ENCODE measurements at places on chromosomes 2 and 18.

DNA sequence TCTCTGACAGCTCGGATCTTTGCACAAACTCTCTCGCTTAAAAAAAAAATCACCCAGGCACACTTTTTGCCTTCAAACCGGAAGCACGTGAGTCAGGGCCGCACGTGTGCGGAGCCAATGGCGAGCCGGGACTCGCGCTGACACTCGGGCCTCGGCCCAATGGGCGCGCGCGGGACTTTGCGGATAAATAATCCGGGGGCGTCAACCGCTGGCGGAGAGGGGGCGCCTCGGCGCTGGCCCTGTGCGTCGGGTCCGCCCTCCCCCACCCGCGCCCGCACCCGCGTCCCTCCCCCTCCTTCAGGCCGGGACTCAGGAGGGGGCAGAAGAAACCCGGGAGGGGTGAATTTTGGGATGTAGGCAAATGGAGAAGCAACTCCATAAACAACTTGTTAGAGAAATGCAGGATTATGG lies 319 bp upstream of the EN1 start:
- no peak for DNase-seq

- DNase-seq = no peak
Measured at GRCh38 chr2:159677654-159678053, 34.7 kb upstream of the MARCHF7 start.

DNA sequence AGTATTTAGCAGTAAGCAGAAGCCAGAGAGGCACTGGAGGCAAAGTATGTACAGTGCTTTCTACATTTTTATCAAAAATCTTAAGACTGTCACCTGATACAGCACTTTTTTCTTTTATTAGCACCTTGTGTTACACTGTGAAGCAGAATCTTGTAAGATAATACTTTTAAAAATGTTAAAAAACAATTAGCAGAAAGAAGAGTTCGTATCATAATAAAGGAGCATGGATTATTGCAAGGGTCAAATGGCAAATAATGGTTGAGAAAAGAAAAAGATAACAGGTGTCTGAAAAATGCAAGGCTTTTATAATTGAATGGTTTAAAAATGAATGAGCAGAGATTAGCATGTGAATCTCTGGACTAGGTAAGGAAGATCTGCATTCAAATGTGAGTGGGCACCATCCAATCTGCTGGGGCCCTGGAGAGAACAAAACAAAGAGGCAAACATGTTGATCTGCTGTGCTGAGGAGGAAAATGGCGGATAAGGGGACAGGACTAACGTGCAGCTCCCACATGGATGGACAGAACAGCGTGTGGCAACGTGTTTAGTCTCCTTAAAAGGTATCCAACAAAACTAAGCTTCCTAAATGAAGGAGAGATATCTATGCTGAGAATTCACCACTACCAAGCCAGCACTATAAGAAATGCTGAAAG lies 9.5 kb downstream of the CEBPZOS start:
- no peak for DNase-seq

GRCh38 chr18:75554176-75554575 lies 126.7 kb upstream of the SMIM21 start:
- no peak for DNase-seq

DNA sequence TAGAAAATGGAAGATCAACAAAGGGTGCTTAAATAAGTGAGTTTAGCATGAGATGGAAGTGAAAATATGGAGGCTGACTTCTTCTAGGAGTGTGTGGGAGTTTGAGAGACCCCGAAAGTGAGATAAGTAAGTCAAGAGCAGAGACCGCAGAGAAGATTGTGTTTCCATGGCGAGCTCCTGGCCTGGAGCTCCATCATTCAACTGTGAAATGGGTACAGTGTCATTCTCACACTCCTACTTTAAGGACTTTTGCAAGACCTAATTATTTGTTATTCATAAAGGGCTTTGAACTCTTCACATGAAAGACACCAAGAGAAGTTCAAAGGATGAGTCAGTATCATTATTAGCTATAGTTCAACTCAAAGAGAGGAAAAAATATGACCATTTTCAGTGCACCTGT lies 134.2 kb upstream of the PIK3C3 start:
- DNase-seq = no peak

- DNase-seq = no peak
Measured at GRCh38 chr18:527146-527545, 26.6 kb upstream of the COLEC12 start.

DNA sequence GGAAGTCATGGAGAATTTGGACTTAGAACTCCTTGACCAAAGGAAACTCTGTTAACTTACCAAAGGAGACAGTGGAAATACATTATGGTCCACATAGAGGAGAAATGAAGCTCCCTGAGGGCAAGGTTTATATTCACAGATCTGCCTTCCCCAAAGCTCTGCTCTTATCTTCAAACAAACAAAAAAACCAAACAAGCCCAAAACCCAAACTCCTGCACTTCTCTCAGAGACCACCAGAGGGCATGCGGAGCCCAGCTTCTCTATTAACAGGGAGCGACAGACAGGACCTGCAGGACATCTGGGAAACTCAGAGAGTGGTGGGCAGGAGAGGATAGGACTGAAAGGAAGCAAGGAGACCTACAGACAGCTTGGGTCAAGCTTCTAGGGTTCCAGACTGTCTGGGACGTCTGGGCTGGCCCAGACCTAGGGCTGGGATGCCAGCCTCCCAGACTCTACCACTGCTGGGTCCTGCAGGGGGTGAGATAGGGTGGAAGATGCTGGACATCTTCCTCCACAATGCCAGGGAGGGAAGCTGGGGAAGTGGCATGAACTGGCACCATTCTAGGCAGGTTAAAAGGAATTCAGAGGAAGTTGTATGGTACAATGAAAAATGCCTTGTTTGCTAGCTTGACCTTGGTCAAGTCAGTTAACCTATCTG lies 4.0 kb upstream of the WNT10A start:
- DNase-seq = peak; percentile 50

- no peak for DNase-seq
Measured at GRCh38 chr18:36770315-36770946, 58.4 kb downstream of the TPGS2 start.

DNA sequence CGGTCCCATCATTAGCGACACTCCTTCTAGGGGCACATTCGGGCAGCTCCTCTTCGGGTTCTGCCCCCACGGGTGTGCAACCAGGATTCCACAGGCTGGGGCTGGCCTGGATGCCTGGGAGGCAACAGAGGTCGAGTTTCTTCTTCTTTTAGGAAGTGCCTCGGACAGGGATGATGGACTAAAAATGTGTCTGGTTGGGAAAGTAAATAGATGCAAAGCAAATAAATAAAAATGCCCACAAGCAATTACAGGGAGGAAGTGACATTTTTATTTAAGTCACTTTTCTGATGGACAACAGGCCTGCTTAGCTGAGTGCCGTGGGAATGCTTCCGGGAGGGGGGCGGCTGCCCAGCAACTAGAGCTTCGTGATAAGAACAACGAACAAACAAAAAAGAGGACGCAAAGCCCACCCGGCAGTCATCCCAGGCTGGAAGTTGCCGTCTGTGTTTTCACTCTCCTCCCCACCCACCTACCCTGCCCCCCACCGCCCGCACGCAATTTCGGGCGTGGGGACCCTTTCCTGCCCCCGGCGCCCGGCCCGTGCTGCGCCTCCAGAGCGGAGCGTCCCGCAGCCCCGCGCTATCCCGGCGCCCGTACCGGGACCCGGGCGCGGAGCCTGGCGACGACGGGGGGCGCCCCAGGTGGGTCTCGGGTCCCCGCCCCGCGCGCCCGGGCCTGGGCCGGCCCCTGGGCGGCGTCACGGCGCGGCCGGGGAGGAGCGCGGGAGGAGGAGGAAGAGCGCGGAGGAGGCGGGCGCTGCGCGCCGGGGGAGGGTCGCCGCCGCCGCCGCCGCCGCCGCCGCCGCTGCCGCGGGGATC lies 412 bp upstream of the NCK2 start:
- DNase-seq = peak; percentile 15

- no peak for DNase-seq
Measured at GRCh38 chr2:205610437-205610836, 71.9 kb upstream of the NRP2 start.

DNA sequence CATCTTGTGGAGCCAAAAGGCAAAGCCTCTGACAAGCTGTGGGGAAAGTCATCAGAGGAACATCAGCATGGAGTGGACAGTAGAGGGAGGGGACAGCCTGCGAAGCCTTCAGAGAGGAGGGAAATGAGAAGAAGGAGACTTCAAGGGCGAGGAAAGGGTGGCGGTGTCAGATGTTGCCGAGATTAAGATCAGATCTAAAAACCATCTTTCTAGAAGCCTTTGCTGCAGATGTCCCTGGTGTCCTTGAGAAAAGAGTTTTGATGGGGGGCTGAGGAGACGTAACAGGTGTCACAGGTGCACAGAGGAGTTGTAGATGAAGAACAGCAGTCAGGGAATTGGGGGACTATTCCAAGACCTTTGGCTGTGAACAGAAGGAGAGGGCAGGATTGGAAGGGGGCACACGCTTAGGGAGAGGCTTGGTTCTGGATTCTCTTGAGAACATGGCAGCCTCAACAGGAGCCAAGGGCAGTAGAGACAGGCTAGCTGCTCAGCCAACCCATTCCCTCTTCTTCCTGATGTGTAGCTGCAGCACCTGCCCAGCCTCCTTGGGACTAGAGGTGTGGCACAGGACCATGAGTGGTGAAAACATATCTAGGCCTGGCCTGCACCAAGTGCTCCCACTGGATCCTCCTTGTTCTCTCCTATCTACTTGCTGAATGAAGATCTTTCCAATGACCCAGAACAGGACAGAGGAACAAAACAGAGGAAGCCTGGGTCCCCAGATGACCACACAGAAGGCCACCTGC lies 22.7 kb upstream of the NCL start:
- no peak for DNase-seq

GRCh38 chr2:171545086-171545485 lies 22.8 kb downstream of the CYBRD1 start:
- DNase-seq = no peak

GRCh38 chr2:127479866-127480743 lies 46.2 kb downstream of the IWS1 start:
- no peak for DNase-seq

DNA sequence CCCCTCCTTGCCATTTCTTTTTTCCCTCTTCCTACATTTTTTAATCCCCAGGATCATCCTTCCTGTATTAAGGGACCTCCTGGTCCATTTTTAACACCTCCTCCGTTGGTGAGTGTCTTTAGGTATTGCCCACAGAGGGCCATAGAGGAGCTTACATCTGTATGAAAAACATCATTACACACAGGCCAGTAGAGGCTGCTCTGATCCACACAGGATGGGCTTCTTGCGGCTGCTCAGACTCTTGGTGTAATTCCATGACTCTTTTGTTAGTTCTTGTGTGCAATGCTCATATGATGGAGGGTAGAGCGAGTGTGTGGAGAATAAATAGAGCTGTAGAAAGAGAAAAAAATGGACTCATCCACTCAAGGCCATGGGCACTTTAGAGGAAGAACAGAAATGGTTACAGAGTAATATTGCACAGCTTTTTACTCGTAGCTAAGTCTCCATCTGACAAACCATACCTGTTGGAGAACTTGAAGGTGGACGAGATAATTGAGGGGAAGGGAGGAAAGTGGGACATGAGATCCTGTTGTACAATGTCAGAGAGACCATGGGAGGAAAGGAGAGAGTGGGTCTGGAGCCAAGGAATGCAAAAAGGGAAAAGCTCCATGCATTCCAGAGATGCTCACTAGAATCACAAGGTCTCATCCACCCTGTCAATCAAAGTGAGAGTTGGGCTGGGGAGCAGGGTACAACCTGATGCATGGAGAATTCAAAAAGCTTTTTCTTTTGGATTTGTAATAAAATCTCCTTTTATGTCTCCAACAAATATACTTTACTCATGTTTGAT lies 129.7 kb upstream of the TNP1 start:
- peak; percentile 23 for DNase-seq

GRCh38 chr2:79001285-79001684 lies 24.2 kb upstream of the REG3G start:
- DNase-seq = no peak

- no peak for DNase-seq
Measured at GRCh38 chr2:95362486-95362885, 40.0 kb upstream of the FAHD2A start.

GRCh38 chr2:96702098-96702785 lies 37.6 kb downstream of the LMAN2L start:
- no peak for DNase-seq

GRCh38 chr18:54737986-54738385 lies 90.3 kb upstream of the RAB27B start:
- no peak for DNase-seq

- no peak for DNase-seq
Measured at GRCh38 chr2:184596819-184597411, 1.4 kb upstream of the ZNF804A start.

- DNase-seq = no peak
Measured at GRCh38 chr2:26628561-26629345, 12.4 kb downstream of the CIB4 start.

- DNase-seq = no peak
Measured at GRCh38 chr2:148990968-148991367, 47.5 kb upstream of the LYPD6B start.

Measured in NCI-H1092 treated with DMSO at 0.1 percent for 48 hours (cell line).